Stimulated activated CD4-positive, alpha-beta T cell treated with anti-CD3 and anti-CD28 coated beads, Interleukin-1b, Interleukin-23, amount 100 ng/mL, for 4 hours (primary cell): ENCODE measurements at places on chromosomes 2 and 18.

DNA sequence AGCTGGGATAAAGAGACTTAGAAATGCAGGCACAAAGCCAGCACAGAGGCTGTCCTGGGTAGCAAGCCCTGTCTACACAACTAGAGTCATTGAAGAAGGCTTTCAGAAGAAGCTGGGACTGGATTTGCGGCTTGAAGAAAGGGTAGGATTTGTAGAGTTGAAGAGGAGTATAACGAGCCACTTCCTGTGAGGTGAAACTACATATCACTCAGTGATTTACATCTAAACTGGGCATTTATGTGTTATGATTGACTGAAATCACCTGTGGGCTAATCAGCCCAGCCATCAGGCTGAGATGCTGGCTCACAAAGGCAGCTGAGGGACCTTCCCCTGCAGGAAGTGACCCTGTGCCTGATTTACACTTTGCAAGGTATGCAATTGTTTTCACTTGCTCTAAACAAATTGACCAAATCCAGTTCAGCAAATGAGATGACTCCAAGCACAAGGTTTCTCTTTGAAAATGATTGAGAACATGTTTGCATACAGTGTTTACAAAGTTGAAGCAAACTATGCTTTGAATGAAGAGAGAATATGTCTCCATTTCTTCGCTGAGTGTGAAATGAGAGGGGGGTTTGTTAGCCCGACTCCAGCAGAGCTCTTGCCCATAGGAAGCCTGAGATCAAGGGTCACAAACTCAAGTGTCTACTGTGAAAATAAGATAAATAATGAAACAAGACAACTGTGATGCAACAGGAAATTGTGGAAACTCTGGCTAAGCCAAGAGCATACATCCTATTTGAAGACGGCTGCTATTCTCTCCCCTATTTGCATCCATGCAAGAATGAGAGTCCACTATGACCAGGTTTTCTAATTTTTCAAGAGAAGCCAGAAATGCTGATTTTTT is 69.3 kb upstream of the HK2 start:
- DNase-seq = no peak

- no peak for DNase-seq
Measured at GRCh38 chr2:37809931-37810570, 115.0 kb upstream of the RMDN2 start.

GRCh38 chr18:22705328-22705727 is 227.8 kb upstream of the RBBP8 start:
- no peak for DNase-seq

- no peak for DNase-seq
Measured at GRCh38 chr18:77470569-77471413, 221.1 kb downstream of the GALR1 start.

DNA sequence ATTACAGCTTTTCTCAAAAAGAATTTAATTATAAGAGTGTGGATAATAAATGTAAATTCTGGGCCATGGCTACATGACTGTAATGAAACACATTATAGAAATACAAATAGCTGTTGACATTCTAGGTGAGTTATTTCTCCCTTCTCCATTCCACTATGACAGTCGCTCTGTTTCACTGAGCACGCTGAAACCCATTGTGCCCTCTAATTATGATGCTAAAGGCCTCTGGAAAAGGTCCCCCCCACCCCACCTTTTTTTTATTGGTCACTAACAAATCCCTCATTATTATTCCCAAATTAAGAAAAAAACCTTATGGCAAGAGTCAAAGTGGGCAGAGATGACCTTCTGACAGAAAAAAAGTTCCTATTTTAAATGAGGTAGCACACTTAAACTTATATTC is 285.0 kb upstream of the SIX3 start:
- no peak for DNase-seq
